Tibial nerve (tissue), 4 donors: ENCODE measurements at places on chromosomes 11 and 22.

DNA sequence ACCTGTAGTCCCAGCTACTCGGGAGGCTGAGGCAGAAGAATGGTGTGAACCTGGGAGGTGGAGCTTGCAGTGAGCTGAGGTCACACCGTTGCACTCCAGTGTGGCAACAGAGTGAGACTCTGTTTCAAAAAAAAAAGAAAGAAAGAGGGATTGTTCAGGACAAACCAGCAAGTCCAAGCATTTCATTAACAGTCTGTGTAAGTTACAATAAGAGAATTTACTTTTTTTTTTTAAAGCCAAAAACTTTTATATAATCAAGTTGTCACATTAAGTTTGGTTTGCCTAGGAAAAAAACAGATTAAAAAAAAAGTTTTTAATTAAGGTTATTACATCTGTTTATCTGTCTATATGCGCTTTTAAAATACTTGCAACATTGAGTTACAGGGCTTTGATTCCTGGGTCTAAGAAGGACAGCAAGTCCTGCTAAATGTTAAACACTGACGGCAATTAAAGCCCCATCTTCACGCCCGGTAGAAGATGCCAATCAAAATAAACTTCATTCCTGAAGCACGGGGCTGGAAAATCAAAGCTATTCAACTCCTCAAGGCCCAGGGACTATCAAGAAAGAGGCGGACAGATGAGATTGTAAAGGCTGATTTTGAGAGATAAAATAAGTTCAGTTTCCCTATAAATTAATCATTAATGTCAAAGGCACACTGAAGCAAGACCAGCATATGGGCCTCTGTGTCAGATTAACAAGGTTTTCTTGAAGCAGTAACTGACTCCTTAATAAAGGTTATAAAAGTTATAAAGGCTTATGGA is 10.7 kb downstream of the TMEM138 start:
- no peak for DNase-seq

- no peak for DNase-seq
Observed at GRCh38 chr11:28123151-28123581, 15.0 kb downstream of the METTL15 start.

- no peak for DNase-seq
Observed at GRCh38 chr22:41425660-41426365, 20.8 kb downstream of the TOB2 start.

- DNase-seq = no peak
Observed at GRCh38 chr11:11558396-11558795, 63.4 kb downstream of the GALNT18 start.

GRCh38 chr11:80096736-80097135 is 655.9 kb upstream of the TENM4 start:
- DNase-seq = no peak

- no peak for DNase-seq
Observed at GRCh38 chr11:11137339-11137738, 215.7 kb downstream of the CSNK2A3 start.
